A375 (cell line): ENCODE measurements at places on chromosomes 11 and 22. TPM values are rescaled to one million over a fixed set of nuclear protein-coding genes. Genes with fewer than 3 reads are reported as not detected.

LIPT2 gene
- total RNA-seq, result 6.6 and 7.7 TPM in 2 replicates

TNRC6B gene
- total RNA-seq, result 13.4 and 20.2 TPM in 2 replicates

KCNE3 gene
- 0.04 and 0.08 TPM in 2 replicates for total RNA-seq

KCNK7 gene
- 0.27 and 0.30 TPM in 2 replicates for total RNA-seq

GGT5 gene
- total RNA-seq, result not detected in 2 replicates

PDGFD gene
- total RNA-seq, result 0.08 and 0.21 TPM in 2 replicates

TPBGL gene
- total RNA-seq, result not detected in 2 replicates

P2RX3 gene
- not detected in 2 replicates for total RNA-seq

IRAG1 gene
- 0.08 and 0.19 TPM in 2 replicates for total RNA-seq

ARHGAP8 gene
- total RNA-seq, result not detected in 2 replicates

OR4D11 gene
- total RNA-seq, result not detected in 2 replicates

PGA5 gene
- not detected in 2 replicates for total RNA-seq

RFPL2 gene
- not detected in 2 replicates for total RNA-seq

CTSW gene
- total RNA-seq, result 0.24 and 0.41 TPM in 2 replicates

OR8D4 gene
- not detected in 2 replicates for total RNA-seq

PEX26 gene
- total RNA-seq, result 23.8 and 25.8 TPM in 2 replicates

PACSIN3 gene
- total RNA-seq, result 131 and 144 TPM in 2 replicates

PKP3 gene
- 31.2 and 33.4 TPM in 2 replicates for total RNA-seq

HTR3B gene
- total RNA-seq, result not detected in 2 replicates

KLHL35 gene
- total RNA-seq, result 3.3 and 3.4 TPM in 2 replicates

FUT4 gene
- total RNA-seq, result not detected in 2 replicates

FAM227A gene
- 0.60 and 0.82 TPM in 2 replicates for total RNA-seq

CD248 gene
- total RNA-seq, result not detected in 2 replicates

APLNR gene
- not detected in 2 replicates for total RNA-seq

NRXN2 gene
- 0.24 and 0.26 TPM in 2 replicates for total RNA-seq

THY1 gene
- 0.11 and 0.13 TPM in 2 replicates for total RNA-seq

ARHGAP1 gene
- total RNA-seq, result 27.6 and 33.6 TPM in 2 replicates

ACTN3 gene
- total RNA-seq, result not detected in 2 replicates

TTC36 gene
- total RNA-seq, result 0.38 and 2.7 TPM in 2 replicates

OR4P4 gene
- not detected in 2 replicates for total RNA-seq

HEPN1 gene
- not detected in 2 replicates for total RNA-seq
